ENCODE measurements at places on chromosomes 16 and 17.

DNA sequence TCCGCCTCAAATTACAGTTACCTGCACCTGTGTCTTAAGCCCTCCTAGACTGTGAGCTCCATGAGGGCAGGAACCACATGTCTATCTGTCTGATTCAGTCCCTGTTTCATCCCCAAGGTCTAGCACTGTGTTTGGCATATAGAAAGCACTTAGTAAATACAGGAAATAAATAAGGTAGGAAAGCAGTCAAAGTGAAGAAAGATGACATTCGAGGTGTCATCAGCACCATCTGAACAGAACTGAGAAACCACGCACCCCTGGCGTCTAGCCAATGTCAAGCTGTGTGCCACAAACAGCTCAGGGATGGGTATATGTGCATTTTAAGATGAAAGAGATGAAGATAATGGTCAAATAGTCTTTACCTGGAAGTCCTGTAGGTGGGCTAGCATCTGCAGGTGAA is 79.6 kb upstream of the ATP2A3 start:
- no peak for DNase-seq

DNA sequence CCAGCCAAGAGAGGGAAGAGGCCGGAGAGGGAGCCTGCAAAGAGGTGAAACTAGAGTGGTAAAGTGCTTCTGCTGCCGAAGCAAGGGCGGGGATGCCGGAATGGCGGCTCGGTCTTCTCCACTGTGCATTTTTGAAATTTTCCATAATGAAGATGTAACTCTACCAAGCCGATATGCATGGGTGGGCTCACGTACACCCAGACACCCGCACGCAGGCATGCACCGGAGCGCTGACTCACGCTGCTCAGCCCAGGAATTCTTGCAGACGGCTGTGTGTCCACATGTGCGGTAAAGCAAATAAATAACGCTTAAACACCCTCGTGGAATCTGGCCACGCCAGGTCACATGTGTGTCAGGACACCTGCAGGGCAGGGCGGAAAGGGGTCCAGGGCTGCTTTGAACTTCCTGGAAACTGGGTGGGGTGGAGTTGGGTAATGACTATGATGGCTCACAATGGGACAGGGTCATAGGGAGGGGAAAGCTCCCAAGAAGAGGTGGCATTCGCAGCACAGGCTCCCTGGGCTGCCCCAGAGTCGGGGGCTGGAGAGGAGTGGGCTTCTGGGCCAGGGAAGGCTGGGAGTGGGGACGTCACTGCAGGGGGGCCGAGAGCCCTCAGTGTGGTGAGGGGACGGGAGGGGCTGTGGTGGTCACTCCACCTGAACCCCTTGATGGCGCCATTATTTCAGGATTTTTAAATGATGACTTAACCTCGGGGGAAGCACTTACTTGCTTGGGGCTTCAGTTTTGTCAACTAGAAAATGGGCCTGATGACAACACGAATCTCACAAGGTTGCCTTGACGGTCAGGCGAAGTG is 265.5 kb downstream of the PARN start:
- no peak for DNase-seq

DNA sequence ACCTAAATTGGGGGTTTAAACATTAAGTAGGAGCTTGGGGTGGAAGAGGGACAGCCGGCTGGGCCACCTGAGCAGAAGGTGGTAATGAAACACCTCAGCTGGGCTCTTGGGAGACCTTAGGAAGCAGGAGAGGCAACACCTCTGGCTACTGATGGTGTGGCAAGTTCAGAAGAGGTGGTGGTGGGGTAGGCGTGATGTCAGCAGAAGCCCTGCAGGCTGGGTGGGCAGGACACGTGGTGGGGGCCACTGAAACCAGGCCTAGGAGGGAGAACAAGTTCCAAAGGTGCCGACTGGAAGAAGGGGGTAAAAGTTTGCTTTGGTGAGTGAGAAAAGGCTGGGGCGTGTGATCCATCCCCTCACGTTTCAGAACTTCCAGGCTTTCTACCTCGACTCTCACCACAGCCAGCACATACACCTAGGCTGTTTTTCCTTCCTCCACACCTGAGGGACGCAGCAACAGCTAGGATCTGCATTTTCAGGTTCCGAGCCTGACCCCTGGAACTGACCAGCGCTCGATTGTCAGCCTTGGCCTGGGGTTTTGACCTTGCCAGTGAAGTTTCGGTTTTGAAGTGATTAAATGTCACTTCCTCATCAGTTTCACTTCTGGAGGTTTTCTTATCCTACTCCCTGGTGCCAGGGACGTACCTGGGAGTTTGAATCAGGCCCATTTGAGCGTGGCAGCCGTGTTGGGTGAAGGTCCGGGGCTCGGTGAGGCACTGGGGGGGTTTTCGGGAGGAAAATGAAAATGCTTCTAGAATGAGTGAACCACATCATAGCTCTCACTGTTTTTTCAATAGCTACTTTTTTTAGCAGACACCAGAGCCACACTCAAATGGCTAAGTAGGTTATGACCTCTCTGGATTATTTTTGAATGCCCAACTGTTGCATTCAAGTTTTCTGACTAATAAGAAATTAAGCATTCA is 10.0 kb downstream of the SNN start:
- no peak for DNase-seq

DNA sequence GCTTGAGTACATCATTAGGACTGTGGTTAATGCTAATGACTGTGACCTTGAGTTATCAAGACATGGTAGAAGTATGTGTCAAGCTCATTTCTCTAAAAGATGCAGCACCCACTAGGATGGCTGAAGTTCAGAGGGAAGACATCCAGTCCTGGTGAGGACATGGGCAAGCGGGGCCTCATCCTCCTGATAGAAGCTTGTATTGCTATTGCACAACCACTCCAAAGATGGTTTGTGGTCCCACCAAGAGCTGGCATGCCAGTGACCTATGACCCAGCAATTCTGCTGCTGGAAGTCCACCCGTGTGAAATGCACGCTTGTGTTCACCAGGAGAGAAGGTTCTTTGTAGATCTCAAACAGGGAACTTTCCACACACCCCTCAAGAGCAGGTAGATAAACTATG is 14.2 kb downstream of the SOX8 start:
- DNase-seq: no peak

- DNase-seq: no peak
These were observed 2.9 kb downstream of the RNASEK start for GRCh38 chr17:7014995-7015958.

DNA sequence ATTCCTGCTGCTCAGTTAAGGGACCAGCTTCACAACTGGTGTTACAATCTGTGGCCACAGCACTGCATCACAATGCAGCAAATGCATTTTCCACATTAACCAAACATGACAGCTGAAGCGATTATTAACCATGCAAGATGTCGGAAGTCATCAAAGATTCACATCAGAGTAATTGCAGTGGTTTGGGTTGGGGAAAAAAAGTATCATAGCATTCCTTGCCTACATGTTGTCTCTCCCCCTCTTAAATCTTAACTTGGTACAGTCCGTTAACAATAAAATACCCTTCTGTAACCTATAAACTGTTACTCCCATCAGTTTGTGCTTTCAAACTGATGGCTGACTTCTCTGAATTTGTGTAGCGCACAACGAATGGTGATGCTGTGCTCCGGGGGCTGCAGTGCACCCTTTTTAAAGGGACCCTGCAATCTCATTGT is 51.6 kb downstream of the NUP93 start:
- no peak for DNase-seq
